ENCODE measurements at places on chromosomes 4 and X. TPM values are rescaled to one million over a fixed set of nuclear protein-coding genes. Genes with fewer than 3 reads are reported as not detected.
A peak's percentile ranks its signal among the peaks of the same experiment; 100 is the strongest.

STPG2 gene
- total RNA-seq: not detected

TCEAL7 gene
- not detected for total RNA-seq

HTRA3 gene
- total RNA-seq: not detected

SMIM10L2A gene
- 1.3 TPM for total RNA-seq

DNA sequence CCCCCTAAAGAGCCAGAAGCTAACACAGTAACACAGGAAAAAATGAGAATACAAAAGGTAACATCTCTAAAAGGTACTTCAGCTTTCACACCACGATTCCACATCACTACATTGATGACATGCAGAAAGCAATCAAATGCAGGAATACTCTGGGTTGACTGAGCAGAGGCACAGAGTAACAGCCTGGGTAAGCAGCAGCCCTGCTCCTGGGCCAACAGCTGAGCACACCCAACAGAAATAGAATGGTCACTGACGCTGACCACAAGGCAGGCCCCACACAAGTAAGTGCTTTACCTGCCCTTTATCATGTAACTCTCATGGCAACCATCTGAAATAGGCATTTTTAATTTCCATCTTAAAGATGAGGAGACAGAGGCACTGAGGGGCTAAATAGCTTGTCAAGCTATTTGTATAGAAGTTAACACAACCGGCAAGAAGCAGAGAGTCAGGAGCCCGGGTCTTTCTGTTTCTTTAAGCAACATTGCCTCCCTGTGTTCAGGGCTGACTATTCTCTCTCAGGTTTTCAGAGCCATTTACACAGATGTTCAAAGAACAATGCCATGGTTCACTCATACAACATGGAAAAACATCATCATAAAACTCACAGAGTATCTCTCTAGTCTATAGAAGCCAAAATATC lies 168.9 kb downstream of the ZNF674 start:
- peak; percentile 1 for DNase-seq
- no peaks in the 10 kb centered on the region for H3K36me3 ChIP-seq
- peaks cover 7% of the 10 kb centered on the region for H3K4me1 ChIP-seq
- no peaks in the 10 kb centered on the region for H3K27me3 ChIP-seq
- H3K27ac ChIP-seq: no peak overlapping the region
- no peak overlapping the region for H3K4me3 ChIP-seq

- no peaks in the 10 kb centered on the region for H3K36me3 ChIP-seq
- H3K27me3 ChIP-seq: peaks cover 9% of the 10 kb centered on the region
- H3K4me1 ChIP-seq: no peaks in the 10 kb centered on the region
Observed at GRCh38 chr4:169283114-169283509, 12.4 kb upstream of the SH3RF1 start.

- H3K27ac ChIP-seq: no peak overlapping the region
- H3K36me3 ChIP-seq: no peaks in the 10 kb centered on the region
- DNase-seq: no peak
- H3K4me3 ChIP-seq: no peak overlapping the region
- peaks cover 2% of the 10 kb centered on the region for H3K27me3 ChIP-seq
Observed at GRCh38 chr4:141503260-141503659, 133.1 kb upstream of the IL15 start.

DNA sequence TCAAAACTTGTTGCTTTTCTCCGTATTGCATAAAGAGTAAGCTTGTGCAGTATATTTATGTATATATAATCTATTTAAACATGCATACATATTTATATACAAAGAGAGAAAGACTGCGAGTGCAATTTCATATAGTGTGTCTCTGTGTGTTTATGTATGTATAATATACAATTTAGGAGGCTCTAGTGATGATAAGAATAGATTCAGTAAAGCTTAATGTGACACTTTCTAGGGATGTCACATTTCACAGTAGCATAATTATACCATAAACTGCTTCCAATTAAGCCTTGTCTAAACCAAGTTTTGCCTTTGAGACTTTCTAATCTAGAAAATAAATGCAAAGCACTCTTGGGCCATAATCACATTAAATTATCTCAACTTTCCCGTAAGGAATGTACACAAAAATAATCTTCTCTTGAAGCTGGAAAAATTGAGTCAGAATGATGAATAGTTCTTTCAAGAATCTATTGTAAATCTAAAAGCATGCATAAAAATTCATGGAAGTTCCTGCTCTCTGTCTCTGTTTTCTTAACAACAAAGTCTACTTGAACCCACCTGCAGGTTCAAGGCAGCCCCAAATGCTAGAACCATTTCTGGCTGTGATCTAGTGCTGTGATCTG lies 114.1 kb upstream of the NPY2R start:
- no peak for DNase-seq
- no peaks in the 10 kb centered on the region for H3K27me3 ChIP-seq
- H3K27ac ChIP-seq: no peak overlapping the region
- no peaks in the 10 kb centered on the region for H3K36me3 ChIP-seq

DNA sequence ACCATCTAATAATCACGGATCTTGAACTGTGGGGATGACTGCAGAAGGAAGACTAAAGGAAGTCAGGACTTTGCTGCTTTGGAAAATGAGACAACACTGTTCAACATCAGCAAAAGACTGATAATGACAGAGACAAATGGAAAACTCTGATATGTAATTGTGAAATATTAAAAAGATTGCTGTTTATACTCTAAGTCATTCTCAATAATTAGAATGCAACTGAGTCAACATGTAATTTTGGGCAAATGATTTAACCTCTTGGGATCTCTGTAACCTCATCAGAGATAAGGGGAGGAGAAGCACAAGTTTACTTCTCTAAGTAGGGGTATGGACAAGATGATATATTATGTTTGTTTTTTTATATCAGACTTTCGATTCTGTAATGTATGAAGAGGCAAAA lies 121.9 kb downstream of the GASK1B start:
- H3K4me1 ChIP-seq: no peaks in the 10 kb centered on the region
- H3K27ac ChIP-seq: no peak overlapping the region
- no peaks in the 10 kb centered on the region for H3K36me3 ChIP-seq
- no peak for DNase-seq
- H3K4me3 ChIP-seq: no peak overlapping the region
